ENCODE measurements at places on chromosomes 7 and 10.

DNA sequence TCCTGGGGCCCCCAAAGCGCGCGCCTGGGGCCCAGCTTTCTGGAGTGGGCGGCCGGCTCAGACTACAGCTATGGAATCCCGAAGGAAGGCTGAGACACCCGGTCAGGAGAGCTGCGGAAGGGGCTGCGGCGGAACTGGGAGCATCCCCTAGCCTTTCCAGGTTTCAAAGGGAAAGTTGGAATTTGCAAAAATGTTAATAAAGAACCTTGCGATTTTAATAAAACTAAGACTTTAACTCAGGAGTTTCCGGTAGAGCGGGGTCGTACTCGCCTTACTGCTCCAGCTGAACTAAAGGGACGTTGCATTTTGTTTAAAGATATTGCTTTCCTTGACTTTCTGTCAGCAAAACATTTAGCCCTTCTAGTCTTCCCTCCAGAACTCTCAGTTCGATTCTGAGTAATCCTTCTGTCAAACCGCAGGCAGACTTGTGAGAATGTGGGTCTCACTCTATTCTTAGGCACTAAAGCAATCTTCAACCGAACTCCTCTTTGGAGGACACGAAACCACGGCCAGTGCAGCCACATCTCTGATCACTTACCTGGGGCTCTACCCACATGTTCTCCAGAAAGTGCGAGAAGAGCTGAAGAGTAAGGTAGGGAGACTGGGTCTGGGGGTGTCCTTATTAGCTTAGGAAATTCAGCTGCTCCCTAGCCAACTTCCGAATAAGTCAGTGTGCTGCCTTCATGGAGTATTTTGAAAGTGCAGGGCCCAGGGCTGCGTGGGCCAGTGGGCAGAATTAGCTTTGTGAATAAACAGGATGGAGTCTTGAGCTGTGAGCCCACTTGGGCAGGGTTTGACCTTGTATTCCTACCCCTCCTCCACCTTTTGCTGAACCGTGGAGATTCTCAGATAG, 1.9 kb downstream of the CYP26A1 start:
- no peak for DNase-seq

DNA sequence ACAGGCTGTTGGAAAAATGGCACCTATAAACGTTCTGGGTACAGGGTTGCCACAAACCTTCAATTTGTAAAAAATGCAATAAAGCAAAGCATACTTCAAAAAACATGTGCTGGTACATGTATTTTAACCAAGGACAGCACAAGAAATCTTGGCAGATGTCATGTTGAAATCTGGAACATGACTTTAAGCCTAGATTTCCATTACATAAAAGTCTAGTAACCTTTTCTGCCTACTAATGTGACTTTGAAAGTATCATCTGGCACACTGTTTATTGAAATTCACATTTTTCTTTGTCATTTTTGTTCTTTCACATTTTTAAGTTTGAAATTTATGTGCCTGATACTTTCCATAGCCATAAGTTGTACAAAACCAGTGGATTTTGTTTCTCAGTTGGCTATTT, 296.8 kb downstream of the EXOC4 start:
- no peak for DNase-seq

- DNase-seq, result no peak
These were observed 9.0 kb upstream of the CUZD1 start for GRCh38 chr10:122854648-122855047.

DNA sequence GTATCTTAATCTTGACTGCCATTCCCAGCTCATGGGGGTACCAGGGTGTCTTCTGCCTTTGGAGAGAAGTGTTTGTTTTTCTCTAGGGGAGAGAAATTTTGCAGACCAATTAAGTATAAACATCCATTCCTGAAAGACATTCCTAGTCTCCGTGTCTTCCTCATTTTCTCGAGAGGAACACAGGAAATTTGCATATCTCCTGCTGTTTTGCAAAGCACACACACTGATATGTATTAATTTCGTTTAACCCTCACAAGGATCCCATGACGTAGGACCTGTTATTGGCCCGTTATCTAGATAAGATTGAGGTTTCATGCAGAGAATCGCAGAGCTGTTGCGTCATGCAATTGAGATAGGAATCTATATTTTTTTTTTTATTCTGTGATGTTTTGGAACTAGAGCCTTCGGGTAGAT, 944 bp downstream of the RHBDD2 start:
- peak; percentile 16 for DNase-seq

All from dermis microvascular lymphatic vessel endothelial cell (primary cell).